ENCODE measurements at places on chromosomes 4 and X. TPM values are rescaled to one million over a fixed set of nuclear protein-coding genes. Genes with fewer than 3 reads are reported as not detected.

The SPCS3 gene
- 192 TPM for total RNA-seq

The PF4V1 gene
- not detected for total RNA-seq

The VCX gene
- not detected for total RNA-seq

The TMPRSS11A gene
- not detected for total RNA-seq

The CETN2 gene
- total RNA-seq: 38.3 TPM

The RBM46 gene
- total RNA-seq: not detected

The ANKRD37 gene
- total RNA-seq: 27.3 TPM

The NSDHL gene
- 6.2 TPM for total RNA-seq

The ESX1 gene
- total RNA-seq: not detected

All from urinary bladder (tissue), 4 donors.